Bronchial epithelial cell (primary cell): ENCODE measurements at places on chromosomes 7 and 10.

DNA sequence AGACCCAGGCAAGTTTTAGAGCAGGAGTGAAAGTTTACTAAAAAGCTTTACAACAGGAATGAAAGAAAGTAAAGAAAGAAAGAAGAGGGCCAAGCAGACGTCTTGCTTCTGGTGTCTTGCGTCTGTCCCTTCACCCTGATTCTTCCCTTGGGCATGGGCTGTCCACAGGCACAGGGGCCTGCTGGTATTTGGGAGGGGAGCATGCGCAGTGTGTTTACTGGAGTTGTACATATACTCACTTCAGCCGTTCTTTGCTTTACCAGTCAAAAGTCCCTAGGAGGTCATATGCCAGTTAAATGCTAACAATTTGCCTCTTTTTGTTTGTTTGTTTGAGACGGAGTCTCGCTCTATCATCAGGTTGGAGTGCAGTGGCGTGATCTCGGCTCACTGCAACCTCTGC lies 875.9 kb downstream of the REEP3 start:
- DNase-seq = no peak

DNA sequence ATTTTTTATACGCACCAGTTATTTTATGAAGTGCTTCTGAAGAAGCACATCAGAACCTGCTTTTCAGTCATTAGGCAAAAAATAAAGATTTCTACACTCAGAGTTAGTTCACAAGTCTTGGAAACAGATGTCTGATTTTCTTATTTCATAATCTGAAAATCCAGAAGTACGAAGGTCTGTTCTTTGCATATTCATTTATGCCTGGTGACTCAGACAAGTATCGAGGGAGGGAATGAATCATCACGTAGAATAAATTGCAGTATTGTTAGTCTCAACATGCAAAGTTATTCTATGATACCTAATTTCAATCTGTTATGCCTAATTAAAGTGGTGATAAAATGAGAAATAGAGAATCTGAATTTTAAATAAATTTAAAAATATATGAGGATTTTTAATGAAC lies 113.6 kb upstream of the SEM1 start:
- DNase-seq = peak; percentile 86

GRCh38 chr7:22219036-22219435 lies 137.9 kb downstream of the RAPGEF5 start:
- no peak for DNase-seq

DNA sequence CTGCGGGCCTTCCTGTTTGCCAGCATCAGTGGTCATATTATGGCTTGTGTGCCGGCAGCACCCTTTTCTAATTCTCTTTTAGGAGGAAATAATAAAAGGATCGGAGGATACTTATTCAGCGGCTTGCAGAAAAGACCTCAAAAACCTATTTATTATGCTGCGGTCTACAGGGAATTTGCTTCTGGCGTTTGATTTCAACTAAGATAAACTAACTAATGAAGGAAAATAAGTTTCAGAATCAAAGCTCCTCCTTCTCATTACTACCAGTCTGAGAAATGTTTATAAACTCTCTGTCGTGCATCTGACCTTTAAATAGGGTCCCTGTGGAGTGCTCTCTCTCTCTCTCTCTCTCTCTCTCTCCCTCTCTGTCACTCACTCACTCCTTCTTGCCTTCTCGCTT lies 335.0 kb upstream of the GLI3 start:
- DNase-seq = no peak

DNA sequence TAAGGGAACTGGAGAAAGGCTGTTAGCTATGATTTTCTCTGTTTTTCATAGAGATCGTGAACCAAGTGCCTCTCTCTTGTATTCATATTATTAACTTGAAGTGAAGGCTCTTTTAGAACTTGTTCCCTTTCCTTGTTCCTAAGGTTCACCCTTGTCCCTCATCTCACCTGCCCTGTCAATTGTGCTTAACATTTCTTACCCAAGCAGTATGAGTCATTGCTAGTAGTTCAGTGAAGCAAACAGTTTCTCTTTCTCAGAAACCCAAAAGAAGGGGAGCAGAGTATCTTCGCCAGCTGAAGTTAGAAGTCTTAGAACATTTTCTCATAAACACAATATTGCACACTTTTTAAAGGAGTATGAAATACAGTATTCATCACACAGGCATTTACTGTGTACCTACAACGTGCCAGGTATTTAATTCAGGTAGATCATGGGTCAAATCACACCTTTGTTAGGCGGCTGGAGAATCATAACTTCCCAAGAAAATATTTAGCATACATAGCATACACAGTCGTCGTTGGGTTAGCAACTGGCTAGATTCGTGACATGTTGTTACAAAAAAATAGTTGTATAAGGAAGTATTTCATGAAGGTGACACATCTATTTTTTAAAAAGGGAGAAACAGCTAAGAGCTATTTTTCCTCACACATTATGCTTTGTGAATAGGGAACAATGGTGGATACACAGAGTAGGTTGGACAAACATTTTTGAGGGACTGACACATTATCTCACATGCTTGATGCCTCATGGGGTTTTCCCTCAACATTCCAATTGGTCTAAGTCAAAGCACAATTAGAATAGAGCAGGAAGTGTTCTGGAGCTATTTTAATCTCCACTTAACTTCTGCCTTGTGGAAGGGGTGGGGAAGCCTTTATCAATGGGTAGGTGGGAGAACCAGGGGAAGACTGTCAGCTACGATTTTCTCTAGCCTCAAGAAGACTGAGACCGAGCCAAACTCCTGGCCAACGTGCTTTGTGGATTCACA lies 13.2 kb downstream of the HDAC9 start:
- peak; percentile 98 for DNase-seq

- DNase-seq = peak; percentile 61
Measured at GRCh38 chr10:74282151-74282847, 131.3 kb downstream of the ADK start.
